AG09309 (cell line): ENCODE measurements at places on chromosomes 2 and 18.

GRCh38 chr2:239544143-239544917, 143.5 kb upstream of the HDAC4 start:
- DNase-seq: no peak

DNA sequence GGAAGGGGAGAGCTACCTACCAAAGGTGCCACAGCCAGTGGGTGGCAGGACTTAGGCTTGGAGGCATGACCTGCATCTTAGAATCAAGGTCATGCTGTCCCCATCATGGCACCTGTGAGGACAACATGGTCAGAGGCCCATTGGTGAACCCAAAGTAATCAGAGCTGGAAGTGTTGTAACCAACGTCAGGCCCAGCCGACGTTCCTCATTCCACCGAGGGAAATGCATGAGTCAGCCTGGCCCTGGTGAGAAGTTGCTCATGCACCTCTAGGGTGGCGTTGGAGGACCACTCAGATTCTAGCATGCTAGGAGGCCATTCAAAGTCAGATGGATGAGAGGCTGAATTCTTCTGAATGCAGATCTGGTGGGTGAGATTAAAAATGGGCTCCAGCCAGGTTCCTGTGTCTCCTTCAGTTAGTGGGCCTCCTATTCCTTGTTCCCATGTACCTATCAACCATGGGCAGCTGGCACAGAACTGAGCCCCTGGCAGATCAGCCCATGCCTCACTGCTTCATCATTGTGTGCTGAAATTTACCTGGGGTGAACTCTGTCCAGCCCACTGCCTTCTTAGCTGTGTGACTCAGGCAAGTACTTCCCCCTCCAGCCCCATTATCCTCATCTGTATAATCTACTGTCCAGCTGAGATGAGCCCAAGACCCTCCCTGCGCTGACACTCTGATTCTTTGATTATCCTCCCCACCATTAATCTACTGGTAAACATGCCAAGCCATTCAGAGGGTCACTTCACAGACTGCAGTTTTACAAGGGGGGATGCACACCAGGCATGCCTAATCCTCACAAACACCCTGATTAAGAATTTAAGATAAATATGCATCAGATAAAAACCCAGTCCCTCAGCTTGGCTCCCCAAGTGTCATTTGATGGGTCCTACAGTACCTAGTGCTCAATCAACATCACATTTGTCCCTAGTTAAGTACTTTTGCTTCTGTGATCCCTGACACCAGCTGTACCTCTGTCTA, 14.0 kb downstream of the SLC14A2 start:
- peak; percentile 35 for DNase-seq

DNA sequence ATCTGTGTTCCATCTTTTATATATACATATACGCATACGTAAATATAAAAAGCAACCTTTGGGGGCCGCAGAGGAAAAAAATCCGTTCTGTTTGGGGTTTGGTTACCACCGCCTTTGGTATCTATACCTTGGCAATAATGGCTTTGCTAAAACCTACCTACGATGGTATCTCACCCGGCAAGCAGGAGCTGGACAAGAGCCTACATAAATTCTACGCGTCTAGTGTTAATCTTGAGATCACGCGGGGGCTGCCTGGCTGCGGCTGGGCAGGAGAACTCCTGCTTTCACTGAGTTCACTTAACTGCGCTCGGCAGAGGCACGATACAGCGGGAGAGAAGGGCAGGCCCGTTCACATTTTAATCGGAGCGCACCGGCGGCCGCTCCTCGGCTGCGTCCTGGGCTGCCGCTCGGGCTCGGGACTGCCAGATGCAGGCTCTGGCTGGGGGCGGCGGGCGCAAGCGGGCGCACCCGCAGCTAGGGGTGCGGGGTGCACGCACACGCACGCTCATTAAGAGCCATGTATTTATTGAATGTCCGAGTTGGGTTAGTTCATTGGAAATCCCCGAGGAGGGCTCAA, 1.7 kb upstream of the POU3F3 start:
- no peak for DNase-seq

GRCh38 chr2:196925768-196926561, 542 bp downstream of the PGAP1 start:
- no peak for DNase-seq

DNA sequence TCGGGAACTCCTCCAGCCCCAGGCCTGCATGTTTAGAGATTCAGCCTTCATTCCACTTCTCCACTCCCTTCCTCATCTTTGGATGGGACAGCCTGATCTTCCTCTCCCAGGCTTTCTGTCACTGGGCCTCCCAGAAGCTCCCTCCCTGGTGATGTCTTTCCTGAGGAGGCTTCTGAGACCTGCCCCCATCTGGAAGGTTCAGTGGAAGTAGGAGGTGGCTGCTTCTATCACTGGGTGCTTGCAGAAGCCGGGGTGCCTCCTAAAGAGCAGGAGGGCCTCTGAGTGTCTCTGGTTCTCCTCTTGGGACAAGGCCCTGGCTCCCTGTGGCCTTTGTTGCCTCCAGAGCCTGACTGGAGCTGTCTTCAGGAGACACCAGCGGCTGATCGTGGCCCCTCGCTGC, 108.7 kb downstream of the CELF4 start:
- DNase-seq: no peak

DNA sequence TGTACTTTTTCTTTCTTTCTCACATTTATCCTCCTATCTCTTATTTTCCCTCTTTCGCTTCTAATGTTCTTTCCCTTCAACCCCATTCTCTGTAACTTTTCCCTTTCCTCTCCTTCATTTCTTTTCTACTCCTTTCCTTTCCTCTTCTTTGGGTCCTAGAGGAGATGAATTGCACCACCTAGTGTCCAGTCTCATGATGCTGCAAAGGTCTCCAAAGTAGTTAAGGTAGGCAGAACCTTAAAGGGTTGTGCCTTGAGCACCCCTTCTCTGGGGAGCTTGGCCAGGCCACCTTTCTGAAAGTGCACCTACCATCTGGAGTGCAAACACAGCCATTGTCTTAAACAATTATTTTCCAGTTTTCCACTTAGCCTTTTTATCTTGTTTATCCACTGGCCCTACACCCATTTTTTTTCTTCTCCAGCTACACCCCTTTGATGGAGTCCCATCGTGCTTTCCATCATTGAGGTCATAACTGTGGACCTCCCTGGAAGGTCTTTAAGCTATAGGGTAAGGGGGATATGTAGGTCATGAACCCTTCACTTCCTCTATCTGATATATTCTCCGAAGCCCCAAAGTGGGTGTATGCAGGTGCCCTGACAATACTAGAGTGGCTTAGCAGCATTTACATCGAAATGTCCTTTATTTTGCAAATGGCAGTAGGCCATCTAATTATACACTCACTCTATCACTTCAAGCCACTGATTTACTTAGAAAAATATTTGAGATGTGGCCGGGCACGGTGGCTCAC, 155.9 kb downstream of the ESCO1 start:
- peak; percentile 24 for DNase-seq

DNA sequence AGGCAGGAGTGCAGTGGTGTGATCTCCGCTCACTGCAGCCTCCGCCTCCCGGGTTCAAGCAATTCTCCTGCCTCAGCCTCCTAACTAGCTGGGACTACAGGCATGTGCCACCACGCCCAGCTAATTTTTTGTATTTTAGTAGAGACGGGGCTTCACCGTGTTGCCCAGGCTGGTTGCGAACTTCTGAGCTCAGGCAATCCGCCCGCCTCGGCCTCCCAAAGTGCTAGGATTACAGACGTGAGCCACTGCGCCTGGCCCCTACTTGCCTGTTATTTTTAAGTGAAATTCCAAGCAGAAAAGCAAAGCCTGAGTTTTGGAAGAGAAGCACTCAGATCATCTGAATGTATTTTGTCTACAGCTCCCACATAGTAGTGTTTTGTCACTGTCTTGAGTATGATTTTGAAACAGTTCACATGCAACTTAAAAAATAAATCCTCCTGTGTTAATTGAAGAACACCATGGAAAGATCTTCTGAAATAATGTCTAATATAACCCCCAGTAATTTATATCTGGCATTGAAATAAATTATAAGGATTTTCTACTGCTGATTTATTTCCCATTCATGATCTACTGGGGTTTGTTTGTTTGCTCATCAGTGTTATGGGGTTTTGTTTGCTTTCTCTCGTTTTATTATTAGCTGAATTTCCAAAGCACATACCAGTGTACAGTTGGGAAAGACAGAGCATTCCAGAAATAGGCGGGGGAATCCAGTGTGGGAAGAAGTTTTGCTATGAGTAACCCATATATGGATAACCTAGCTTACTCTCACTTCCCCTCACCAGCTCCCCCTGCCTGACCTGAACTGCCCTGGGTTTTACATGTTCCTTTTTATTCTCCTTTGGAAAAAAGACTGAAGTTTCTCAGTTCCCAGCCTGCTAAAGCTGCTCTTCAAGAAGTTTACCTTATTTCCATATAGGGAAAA, 80.1 kb upstream of the MAP3K20 start:
- DNase-seq: peak; percentile 83

- no peak for DNase-seq
These were observed 320.9 kb upstream of the TCF4 start for GRCh38 chr18:55908901-55909366.

DNA sequence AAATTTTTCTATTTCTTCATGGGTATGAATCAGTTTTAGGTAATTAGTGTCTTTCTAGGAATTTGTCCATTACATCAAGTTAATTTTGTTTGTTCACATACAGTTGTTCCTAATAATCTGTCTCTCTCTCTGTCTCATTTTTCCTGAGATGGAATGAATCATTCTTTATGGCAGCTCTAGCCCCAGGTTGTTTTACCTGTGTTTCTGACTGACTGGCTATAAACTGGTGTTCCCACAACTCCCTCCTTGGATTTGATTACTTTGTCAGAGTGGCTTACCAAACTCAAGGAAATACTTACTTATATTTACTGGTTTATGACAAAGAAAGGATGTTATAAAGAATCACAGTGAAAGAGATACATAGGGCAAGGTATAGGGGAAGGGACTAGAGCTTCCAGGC, 15.1 kb downstream of the ADNP2 start:
- DNase-seq: no peak

GRCh38 chr2:68157402-68158133, at the start of gene PNO1:
PNO1 (plus strand) TSS chr2:68157888; CDS start chr2:68157935, 47 bp downstream.
- DNase-seq: peak; percentile 81

- no peak for DNase-seq
These were observed 353.1 kb downstream of the ARHGAP15 start for GRCh38 chr2:143482316-143482715.

- no peak for DNase-seq
These were observed at the start of gene KLHL30 for GRCh38 chr2:238138331-238139195. KLHL30 (plus strand) TSS chr2:238138668; CDS start chr2:238140755, 2,087 bp downstream.

- no peak for DNase-seq
These were observed 492.3 kb downstream of the NYAP2 start for GRCh38 chr2:225891771-225892170.

GRCh38 chr2:33975498-33975897, 376.4 kb upstream of the FAM98A start:
- no peak for DNase-seq

- DNase-seq: no peak
These were observed 43.2 kb downstream of the SP140 start for GRCh38 chr2:230268606-230269243.

DNA sequence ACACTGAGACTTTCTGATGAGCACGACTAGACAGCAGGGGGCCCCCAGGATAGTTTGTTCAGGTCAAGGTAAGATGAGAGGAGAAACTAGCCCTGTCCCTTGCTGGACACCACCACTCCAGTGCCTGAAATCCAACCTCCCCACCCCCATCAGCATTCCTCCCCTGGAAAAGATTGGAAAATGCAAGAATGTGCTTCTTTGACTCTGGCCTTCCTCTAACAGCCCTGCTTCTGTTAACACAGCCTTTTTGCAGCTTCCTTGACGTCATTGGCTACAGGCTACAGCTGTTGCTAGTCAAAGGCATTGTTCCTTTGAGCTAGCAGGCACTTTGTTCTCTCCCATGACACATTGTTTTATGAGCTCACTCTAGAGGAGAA, 20.1 kb upstream of the LTBP1 start:
- no peak for DNase-seq

- DNase-seq: no peak
These were observed 55.3 kb downstream of the NCKAP1 start for GRCh38 chr2:182982941-182983340.

- no peak for DNase-seq
These were observed 27.7 kb downstream of the THOC1 start for GRCh38 chr18:240175-240574.

GRCh38 chr2:119402106-119402505, 29.5 kb upstream of the TMEM37 start:
- no peak for DNase-seq

GRCh38 chr2:238155051-238155760, 3.6 kb upstream of the ERFE start:
- no peak for DNase-seq

- no peak for DNase-seq
These were observed 40.4 kb upstream of the FAM124B start for GRCh38 chr2:224442071-224442967.

- no peak for DNase-seq
These were observed 211.4 kb downstream of the ZBTB7C start for GRCh38 chr18:48197819-48198218.

DNA sequence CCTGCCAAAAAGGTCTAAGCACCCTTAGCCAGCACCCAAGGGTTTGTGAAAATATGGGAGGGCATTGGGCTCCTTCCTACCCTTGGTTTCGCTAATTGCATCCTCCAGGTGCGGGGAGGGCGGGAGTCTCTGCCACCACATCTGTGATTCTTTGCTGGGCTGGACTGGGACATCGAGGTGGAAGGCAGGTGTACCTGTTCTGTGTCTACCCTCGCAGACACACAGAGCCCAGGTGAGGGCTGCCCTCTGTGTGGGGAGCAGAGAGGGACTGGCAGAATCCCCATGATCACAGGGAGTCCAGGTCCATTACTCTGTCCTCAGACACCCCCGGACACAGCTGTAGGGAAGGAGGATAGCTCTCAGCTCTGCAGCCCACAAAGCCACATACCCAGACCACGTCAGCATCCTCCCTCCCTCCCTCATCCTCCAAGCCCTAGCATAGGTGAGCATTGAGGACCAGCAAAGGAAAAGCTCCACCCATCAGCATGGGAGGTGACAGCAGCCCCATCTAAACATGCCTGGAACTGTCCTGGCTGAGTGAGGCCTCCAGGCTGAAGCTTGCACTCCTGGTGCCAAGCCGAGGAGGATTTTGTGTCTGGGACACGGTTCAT, 49.8 kb downstream of the PLB1 start:
- no peak for DNase-seq

DNA sequence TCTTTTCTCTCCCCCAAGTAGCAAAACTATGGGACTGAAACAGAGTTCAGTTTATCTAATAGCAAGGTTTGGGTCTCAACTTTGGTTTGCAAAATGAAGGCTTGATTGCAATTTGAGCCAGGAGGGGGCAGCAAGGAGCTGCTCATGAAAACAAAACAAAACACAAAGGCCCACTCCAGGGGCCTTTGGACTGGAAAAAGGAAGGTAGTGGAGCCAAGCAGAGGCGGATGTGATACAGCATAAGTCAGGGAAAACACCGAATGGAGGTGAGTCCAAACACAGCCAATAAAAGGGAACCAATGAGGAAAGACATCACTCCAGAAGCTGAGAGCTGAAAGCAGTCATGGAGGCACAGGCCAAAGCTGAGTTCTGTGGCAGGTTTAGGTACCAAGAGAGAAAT, 799.7 kb upstream of the ACVR2A start:
- no peak for DNase-seq

- no peak for DNase-seq
These were observed 22.1 kb downstream of the FIGN start for GRCh38 chr2:163713534-163714311.

GRCh38 chr2:203025592-203025991, 10.9 kb downstream of the NBEAL1 start:
- no peak for DNase-seq

- DNase-seq: no peak
These were observed 72.8 kb downstream of the SMAD7 start for GRCh38 chr18:48877941-48878340.

- DNase-seq: peak; percentile 80
These were observed 32.8 kb upstream of the IL1B start for GRCh38 chr2:112869258-112869842.

- DNase-seq: peak; percentile 20
These were observed 12.9 kb upstream of the SNORC start for GRCh38 chr2:232857158-232857563.
